ENCODE measurements at places on chromosomes 1 and 21.

DNA sequence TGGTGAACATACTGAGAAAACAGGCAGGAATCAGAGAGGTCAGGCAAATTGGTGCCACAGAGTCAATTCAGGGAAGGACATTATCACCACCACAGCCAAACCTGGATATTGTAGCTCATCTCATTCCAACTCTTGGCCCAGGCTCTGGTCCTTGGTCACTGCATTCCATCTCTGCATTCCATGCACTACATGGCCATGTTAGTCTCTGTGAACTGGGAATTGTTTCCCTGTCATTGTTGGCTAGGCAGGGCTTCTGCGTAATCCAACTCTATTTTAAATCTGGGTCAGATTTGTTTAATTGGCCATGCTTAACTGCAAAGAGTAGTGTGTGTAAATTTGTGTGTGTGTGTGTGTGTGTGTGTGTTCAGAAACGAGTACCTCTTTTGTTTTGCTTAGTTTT lies 837.6 kb upstream of the ADAMTS5 start:
- peak; percentile 4 for DNase-seq

- no peak for DNase-seq
These were observed 262.8 kb downstream of the RWDD3 start for GRCh38 chr1:95496773-95497172.

GRCh38 chr1:23727362-23727811 lies 15.9 kb upstream of the ELOA start:
- DNase-seq = no peak

DNA sequence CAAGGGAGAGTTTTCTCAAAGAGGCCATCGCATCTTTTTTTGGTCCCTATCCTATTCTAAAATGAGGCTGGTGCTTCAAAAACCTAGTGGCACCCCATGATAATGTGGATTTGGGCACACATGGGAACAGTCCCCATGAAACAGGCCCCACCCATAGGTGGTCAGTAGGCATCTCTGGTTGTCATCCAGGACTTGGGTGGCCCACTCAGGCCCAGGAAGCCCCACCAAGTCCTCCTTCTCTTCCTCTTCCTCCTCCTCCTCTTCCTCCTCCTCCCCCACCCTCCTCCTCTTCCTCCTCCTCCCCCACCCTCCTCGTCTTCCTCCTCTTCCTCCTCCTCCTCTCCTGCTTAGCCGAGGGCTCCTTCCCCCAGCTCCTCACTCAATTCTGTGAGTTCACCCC lies 554 bp downstream of the CACNA1S start:
- DNase-seq = no peak

- DNase-seq = peak; percentile 62
These were observed 20.6 kb upstream of the NPL start for GRCh38 chr1:182768963-182769362.

GRCh38 chr1:71046891-71047634 lies 553 bp downstream of the PTGER3 start:
- DNase-seq = no peak

DNA sequence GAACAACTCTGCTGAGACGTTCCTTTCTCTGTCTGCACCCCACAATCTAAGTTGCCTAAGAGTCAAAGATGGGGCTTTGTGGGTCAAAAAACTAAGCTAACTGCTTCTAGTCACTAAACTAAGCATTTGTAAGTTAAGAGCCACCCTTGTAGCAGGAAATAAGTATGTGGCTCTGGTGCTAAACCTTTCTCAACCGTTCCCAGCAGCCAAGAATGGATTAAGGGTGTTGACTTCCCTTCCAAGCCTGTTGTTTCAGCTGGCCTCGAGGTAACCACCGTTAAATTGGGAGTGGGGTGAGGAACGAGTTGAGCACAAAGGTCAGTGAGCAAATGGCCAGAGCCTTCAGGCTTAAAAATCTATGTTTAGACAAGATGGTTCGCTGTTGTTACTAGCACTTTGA lies 169.1 kb downstream of the TRIM33 start:
- no peak for DNase-seq

DNA sequence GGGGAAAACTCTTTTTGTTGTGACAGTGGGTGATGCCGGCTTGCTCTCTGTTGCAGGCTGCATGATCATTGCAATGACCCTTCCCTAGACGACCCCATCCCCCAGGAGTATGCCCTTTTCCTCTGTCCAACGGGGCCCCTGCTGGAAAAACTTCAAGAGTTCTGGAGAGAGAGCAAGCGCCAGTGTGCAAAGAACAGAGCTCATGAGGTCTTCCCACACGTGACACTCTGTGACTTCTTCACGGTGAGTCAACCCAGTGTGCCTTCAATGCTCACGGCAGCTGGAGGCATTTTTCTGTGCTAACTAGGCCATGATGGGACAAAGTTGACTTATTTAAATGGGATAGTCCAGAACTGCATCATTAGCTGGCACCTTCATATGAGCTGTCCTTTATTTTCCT lies 5.7 kb downstream of the UBASH3A start:
- DNase-seq = no peak

GRCh38 chr1:87108814-87109411 lies 194.5 kb downstream of the HS2ST1 start:
- no peak for DNase-seq

GRCh38 chr1:42999308-42999707 lies 40.6 kb upstream of the SLC2A1 start:
- DNase-seq = peak; percentile 18

- no peak for DNase-seq
These were observed 2.4 kb downstream of the FNBP1L start for GRCh38 chr1:93450321-93450720.

DNA sequence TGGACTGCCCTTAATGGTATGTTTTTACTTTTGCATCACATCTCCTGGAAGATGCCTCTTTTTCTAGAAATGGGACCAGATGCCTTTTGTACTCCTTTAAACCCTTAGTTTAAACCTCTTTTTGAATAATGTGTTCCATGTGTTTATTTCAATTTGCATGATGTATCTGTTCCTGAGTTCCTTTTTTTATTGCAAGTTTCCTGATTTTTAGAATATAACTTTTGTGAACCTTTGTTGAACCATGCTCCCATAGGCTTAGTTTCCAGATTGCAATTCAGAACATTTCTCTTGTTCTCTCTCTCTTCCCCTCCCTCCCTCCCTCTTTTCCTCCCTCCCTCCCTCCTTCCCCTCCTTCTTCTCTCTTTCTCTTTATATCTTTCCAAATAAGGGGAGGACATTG lies 81.9 kb downstream of the RGL1 start:
- no peak for DNase-seq

- DNase-seq = no peak
These were observed 89.3 kb upstream of the EDEM3 start for GRCh38 chr1:184843732-184844495.

- DNase-seq = peak; percentile 81
These were observed 26.8 kb upstream of the CNN3 start for GRCh38 chr1:94953746-94954145.

GRCh38 chr1:237237721-237238120 lies 195.7 kb downstream of the RYR2 start:
- no peak for DNase-seq

- peak; percentile 1 for DNase-seq
These were observed 94.7 kb downstream of the CHD1L start for GRCh38 chr1:147337040-147337630.

DNA sequence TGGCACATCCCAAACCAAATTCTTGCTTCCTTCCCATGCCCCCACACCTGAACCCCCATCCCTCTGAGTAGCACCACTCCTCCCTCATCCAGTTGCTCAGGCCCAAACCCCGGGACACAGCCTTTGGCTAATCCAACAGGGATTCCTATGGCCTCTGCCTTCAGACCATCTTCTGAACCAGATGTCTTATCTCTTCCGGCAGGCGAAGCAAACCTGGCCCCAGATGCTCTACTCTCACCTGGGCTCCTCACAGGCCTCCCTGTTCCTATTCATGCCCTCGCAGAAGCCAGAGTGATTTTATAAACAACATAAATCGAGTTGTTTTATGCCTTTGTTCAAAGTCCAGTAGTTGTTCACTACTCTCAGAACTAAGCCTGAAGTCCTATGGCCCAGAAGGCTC lies 12.5 kb upstream of the KCNA2 start:
- DNase-seq = no peak

GRCh38 chr1:33039840-33040239 lies 3.2 kb upstream of the AK2 start:
- DNase-seq = no peak

- peak; percentile 25 for DNase-seq
These were observed 3.5 kb upstream of the KRTAP27-1 start for GRCh38 chr21:30340714-30341573.

DNA sequence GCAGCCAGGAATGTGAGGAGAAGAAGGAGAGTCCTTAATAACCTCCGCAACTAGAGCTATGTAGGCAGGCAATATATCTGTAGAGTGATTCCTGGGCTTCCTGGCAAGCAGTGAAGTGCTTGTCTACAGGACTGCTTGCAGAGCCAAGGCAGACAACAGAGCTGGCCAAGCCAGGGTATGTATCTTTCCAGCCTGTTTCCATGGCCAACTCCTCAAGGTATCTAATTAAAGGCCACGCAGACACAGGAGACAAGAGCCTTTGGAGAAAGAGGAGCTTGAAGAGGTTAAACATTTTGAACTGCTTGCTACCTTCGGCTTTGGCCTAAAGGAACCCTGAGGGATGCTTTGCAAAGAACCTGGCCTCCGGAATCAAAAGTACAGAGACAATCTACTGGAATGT lies 137.4 kb downstream of the PIGK start:
- DNase-seq = no peak

- DNase-seq = no peak
These were observed 16.4 kb upstream of the NFASC start for GRCh38 chr1:204854286-204854685.

DNA sequence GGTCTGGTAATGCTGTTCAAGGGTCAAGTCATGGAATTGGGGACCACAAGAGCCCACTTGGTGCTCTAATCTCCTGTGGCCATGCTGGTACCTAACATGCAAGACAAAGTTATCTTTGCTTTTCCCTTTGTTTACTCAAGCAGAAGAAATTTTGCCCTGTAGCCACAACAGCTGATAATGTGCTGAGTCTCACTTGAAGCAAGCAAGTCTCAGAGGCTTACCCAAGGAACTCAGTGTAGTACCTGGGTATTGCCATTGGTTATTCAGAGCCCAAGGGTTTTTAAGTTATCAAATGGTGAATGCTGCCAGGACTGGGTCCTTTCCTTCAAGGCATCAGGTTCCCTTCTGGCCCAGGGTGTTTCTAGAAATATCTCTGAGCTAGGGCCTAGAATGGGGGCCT lies 198.9 kb upstream of the RNPC3 start:
- DNase-seq = no peak

- peak; percentile 74 for DNase-seq
These were observed at the start of gene TARBP1 for GRCh38 chr1:234478481-234479309. TARBP1 (minus strand) TSS chr1:234479179; CDS start chr1:234479103, 76 bp downstream.

- DNase-seq = no peak
These were observed at the start of gene PATJ for GRCh38 chr1:61741711-61742619. PATJ (plus strand) TSS chr1:61742480; CDS start chr1:61762893, 20,413 bp downstream.

- DNase-seq = peak; percentile 19
These were observed 20.3 kb upstream of the BMP8B start for GRCh38 chr1:39808784-39809517.

DNA sequence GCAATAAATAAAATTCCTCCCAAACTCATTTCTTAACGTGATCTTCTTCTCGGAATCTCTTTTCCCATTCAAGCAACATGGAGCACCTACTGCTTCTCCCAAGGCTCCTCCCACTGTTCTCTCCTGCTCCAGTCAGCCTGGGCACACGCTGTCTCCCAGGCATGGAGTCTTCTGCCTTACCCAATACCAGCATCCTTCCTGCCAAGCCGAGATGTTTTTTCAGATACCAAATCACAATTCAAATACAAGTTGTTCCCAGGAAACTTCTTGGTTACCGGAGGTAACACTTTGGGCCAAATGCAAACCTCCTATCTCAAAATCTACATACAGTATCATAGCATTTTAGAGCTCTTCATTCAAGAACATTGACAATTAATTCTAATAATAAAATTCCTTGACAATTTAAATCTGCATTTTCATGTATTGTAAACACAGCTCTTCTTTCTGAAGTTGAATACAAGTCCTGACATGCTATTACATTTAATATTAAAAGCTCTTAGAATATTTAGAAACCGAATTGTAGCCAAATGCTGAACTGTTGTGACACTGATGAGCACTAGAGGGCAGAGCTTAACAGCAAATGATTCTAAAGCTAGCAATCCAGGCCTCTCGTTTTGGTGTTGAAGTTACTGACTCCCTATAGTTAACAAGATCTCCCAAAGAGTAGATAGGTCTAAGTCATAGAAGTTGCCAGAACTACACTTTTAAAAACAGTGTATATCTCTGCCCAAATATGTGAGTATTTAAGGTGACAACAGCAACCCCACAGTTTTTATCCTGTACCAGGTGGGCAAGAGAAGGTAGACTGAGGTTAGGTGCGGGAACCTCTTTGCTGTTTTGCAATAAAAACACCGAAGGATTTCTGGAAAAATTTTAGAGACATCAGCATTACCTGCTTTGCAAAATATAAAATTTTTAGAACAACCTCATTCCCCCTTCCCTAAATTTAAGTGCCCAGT lies 52.3 kb downstream of the BCAR3 start:
- DNase-seq = peak; percentile 74

- DNase-seq = peak; percentile 63
These were observed 49.8 kb upstream of the SCAF4 start for GRCh38 chr21:31781737-31782136.

GRCh38 chr1:40057310-40058030 lies 16.9 kb downstream of the CAP1 start:
- no peak for DNase-seq

DNA sequence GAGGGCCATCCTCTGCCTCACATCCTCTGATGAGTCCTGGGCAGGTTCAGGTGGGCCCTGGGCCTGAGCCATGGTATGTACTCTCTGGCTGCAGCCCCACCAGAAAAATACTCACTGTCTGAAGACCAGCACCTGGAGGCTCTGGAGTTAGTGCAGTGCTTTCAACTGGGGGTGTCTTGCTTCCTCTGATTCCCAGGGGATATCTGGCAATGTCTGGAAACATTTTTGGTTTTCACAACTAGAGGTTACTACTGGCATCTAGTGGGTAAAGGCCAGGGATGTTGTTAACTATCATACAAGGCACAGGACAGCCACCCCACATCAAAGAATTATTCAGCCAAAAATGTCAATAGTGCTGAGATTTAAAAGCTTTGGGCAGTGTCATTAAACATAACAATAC lies 152.7 kb downstream of the HIVEP3 start:
- DNase-seq = no peak

DNA sequence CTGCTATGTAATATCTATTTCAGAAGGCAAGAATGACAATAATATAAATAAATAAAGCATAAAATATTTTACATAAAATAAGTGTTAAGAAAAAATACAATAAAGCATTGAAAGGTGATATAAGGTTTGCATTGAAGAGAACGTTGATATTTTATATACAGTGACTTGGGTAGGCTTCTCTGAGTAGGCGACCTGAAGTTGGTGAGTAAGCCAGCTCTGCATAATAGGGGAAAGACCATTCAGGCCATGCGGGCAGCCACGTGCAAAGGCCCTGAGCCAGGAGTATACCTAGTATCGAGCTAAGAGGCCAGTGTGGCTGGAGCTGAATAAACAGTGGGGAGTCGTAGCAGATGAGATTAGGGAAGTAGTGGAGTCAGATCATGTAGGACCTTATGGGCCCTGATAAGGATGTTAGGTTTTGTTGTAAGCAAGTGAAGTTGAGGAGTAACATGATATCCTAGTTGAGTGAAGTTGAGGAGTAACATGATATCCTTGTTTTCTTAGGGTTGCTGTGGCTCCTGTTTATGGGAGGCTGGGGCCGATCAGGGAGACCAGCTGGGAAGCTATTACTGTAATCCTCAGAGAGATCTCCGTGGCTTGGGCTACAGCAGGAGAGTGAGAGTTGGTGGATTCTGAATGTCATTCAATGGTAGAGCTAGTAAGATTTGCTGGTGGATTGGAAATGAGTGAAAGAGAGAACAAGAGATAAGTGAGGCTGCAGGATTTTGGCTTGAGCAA lies 22.0 kb downstream of the KCNK1 start:
- peak; percentile 56 for DNase-seq
